ENCODE measurements at places on chromosomes 1 and 21.

DNA sequence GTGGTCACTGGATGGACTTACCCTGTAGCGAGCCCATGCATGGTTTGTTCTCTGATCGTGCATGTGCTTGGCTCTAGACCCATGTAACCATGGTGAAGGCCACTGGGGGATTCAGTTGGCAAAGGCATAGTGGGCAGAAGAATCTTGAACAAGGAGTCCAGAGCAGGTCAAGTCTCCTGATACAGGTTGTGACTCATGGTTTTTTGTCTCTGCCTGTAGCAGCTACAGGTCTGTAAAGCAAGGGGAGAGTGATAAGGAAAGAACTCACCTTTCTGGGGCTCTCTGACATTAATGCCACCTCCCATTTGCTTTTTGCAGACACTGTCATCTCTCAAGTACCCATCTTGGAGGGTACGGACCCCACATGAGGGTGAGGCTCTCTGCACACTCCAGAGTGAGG, 153.4 kb upstream of the CAMK1G start:
- H3K27me3 ChIP-seq: peaks cover 30% of the 10 kb centered on the region
- H3K4me1 ChIP-seq: no peaks in the 10 kb centered on the region
- H3K36me3 ChIP-seq: no peaks in the 10 kb centered on the region
- no peak for ATAC-seq
- no peak overlapping the region for H3K27ac ChIP-seq

DNA sequence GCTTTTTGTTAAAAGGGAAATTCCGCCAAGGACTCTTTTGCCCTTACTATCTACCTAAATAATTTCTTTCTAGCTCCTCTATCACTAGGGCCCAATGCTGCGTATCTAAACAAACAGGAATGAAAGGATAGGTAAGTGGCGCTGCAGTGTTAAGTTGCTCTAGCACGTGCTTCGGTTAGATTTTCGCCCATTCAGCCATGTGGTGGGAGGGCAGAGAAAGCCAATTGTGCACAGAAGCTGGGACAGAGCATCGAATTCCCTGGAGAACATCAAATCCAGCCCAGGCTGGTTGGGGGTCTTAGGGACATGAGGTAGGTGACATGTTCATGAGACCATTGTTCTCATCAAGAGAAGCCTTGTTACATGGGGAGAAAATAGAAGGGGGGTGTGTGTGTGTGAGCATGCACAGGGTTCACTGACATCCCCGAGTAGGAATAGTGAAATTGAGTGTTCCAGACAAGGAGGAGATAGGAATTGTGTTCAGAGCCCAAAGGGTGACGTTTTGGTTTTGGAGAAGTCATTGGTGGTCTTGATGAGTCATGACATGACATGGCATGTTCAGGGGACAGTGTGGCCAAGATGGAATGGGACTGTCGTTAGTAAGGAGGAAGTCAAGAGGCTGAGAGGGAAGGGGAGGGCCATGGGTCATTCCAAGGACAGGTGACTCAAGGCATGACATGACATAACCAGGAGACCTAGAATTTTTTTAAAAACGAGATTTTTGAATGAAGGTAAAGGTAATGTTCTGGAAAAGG, 107.1 kb downstream of the TLR5 start:
- H3K36me3 ChIP-seq: no peaks in the 10 kb centered on the region
- H3K27me3 ChIP-seq: no peaks in the 10 kb centered on the region
- H3K27ac ChIP-seq: no peak overlapping the region
- no peak overlapping the region for H3K4me3 ChIP-seq
- ATAC-seq: no peak

DNA sequence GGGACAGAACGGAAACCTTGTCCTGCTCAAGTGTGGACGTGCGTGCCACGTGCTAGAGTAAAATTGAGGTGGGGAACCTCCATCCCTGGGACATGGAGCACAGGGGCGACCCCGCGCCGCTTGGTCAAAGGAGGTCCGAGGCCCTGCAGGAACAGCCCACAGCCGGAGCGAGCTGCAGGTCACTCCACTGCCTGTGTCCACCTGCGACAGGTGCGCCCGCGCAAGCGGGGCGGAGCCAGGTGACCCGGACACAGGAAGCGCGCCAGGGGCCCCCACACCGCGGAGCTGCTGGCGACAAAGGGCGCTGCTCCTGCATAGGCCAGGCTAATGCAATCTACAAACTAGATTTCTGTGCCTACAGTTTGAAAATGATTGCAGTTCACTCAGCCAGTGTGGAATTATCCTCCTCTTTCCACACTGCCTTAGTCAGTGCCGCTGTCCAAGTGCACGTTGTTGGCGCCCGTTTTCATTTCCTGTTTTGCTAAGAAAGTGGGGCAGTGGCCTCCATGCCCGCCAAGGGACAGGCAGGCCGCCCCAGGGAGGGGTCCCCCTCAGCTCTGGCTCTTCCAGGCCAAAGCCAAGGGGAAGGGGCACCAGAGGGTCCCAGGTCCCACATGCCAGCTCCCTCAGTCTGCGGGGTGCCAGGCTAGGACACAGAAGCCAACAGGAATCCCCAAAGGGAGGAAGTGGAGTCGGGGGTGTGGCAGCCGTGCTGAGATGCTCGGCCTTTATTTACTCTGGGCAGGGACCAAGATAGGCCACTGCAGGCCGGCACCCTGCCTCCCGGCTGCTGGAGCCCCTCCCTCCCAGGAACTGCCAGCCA, 4.3 kb upstream of the NADK start:
- H3K4me1 ChIP-seq: peaks cover 43% of the 10 kb centered on the region
- no peaks in the 10 kb centered on the region for H3K36me3 ChIP-seq
- peak; percentile 40 for ATAC-seq
- peak overlapping the region; percentile 79 for H3K27ac ChIP-seq
- H3K27me3 ChIP-seq: no peaks in the 10 kb centered on the region
- peak overlapping the region; percentile 36 for H3K4me3 ChIP-seq

GRCh38 chr1:30379684-30380624, 343.4 kb downstream of the MATN1 start:
- H3K4me1 ChIP-seq: peaks cover 3% of the 10 kb centered on the region
- peaks cover 82% of the 10 kb centered on the region for H3K27me3 ChIP-seq
- peak; percentile 65 for ATAC-seq
- no peak overlapping the region for H3K4me3 ChIP-seq
- H3K36me3 ChIP-seq: no peaks in the 10 kb centered on the region
- no peak overlapping the region for H3K27ac ChIP-seq

- no peak overlapping the region for H3K27ac ChIP-seq
- H3K27me3 ChIP-seq: no peaks in the 10 kb centered on the region
- H3K4me1 ChIP-seq: no peaks in the 10 kb centered on the region
- no peaks in the 10 kb centered on the region for H3K36me3 ChIP-seq
- ATAC-seq: no peak
Measured at GRCh38 chr1:113217447-113218208, 144.6 kb downstream of the LRIG2 start.

DNA sequence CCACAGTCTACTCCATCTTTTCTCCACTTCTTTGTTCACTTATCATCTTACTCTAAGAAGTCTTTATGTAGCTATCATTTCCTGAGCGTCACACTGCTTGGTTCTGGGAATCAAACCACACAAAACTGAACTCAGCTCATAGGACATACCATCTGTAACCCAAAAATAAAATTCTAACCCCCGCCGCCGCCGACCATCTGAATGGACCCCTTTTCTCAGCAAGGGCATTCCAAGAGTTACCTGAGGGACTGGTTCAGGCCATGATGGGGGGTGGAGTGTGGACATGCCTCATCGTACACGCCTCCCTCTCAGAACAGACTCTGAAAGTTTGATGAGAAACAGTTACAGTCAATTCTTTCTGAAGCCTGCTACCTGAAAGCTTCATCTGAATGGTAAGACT, 12.6 kb upstream of the CHI3L2 start:
- H3K27ac ChIP-seq: no peak overlapping the region
- peaks cover 27% of the 10 kb centered on the region for H3K27me3 ChIP-seq
- H3K4me3 ChIP-seq: no peak overlapping the region
- no peak for ATAC-seq
- H3K4me1 ChIP-seq: no peaks in the 10 kb centered on the region

GRCh38 chr1:53545663-53546408, 86.6 kb downstream of the DMRTB1 start:
- ATAC-seq: no peak
- peaks cover 9% of the 10 kb centered on the region for H3K27me3 ChIP-seq
- no peak overlapping the region for H3K4me3 ChIP-seq
- no peak overlapping the region for H3K27ac ChIP-seq

- H3K27ac ChIP-seq: no peak overlapping the region
- ATAC-seq: peak; percentile 51
- H3K27me3 ChIP-seq: no peaks in the 10 kb centered on the region
- H3K4me1 ChIP-seq: no peaks in the 10 kb centered on the region
- no peak overlapping the region for H3K4me3 ChIP-seq
Measured at GRCh38 chr1:199691540-199691939, 336.0 kb upstream of the NR5A2 start.

DNA sequence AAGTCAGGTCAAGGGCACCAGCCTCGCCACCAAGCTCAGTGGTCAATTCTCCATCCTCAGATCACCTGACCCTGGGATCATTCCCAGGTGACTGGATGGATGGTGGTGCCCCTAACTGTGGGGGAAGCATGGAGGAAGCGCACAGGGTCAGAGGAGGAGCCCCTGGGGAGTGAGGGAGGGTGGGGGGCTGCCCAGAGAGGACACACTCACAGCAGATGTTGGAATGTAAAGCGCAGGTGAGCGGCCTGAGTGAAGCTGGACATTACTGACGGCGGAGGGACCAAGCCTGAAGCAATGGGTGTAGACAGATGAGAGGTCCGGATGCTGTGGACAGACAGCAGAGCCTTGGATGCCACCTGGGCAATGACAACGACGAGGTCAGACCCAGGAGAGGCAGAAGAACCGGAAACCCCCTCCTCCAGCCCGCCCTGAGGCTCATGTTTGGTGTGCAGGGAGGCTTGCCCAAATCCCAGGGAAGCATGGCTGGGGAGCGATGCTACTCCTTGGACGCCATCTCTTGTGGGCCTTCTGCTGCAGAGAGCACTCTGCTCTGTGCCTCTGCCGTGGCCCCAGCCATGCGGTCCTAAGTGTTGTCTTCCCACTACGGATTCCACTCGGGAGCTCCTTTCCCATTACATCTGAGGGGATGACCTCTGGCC, 5.7 kb upstream of the CPLANE2 start:
- no peaks in the 10 kb centered on the region for H3K27me3 ChIP-seq
- H3K36me3 ChIP-seq: peaks cover 17% of the 10 kb centered on the region
- H3K27ac ChIP-seq: no peak overlapping the region
- no peak for ATAC-seq
- H3K4me1 ChIP-seq: peaks cover 5% of the 10 kb centered on the region

DNA sequence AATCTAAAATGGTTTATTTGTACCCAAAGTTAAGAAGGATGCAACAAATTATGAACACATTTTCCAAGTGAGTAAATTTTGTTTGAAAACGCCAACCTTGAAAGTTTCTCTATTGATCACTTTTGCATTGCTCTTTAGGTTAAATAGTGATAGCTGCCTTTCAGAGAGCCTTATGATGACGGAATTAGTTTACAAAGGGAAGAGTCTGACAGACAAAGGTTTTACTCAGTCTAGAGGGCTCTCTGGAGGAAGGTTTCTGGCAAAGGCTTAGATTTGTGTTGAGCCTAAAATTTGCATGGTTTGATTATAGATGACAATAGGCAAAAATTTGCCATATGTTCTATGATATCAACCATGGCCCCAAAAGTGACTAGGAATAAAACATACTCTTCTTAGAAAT, 95.9 kb upstream of the RUNX1 start:
- no peak overlapping the region for H3K4me3 ChIP-seq
- ATAC-seq: no peak
- no peak overlapping the region for H3K27ac ChIP-seq

DNA sequence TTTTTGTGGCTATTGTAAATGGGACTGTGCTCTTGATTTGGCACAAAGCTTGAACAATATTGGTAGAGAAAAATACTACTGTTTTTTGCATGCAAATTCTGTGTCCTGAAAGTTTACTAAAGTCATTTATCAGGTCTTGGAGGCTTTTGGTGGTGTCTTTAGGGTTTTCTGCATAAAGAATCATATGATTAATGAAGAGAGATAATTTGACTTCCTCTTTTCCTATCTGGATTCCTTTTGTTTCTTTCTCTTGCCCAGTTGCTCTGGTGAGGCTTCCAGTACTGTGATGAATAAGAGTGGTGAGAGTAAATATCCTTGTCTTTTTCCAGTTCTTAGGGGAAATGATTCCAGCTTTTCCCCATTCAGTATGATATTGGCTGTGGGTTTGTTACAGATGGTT, 1166.7 kb downstream of the NCAM2 start:
- no peak overlapping the region for H3K4me3 ChIP-seq
- H3K4me1 ChIP-seq: no peaks in the 10 kb centered on the region
- H3K27me3 ChIP-seq: no peaks in the 10 kb centered on the region

GRCh38 chr21:15740383-15740782, 10.6 kb downstream of the USP25 start:
- H3K27ac ChIP-seq: no peak overlapping the region
- no peaks in the 10 kb centered on the region for H3K27me3 ChIP-seq
- peaks cover 5% of the 10 kb centered on the region for H3K4me1 ChIP-seq
- no peaks in the 10 kb centered on the region for H3K36me3 ChIP-seq
- H3K4me3 ChIP-seq: no peak overlapping the region

DNA sequence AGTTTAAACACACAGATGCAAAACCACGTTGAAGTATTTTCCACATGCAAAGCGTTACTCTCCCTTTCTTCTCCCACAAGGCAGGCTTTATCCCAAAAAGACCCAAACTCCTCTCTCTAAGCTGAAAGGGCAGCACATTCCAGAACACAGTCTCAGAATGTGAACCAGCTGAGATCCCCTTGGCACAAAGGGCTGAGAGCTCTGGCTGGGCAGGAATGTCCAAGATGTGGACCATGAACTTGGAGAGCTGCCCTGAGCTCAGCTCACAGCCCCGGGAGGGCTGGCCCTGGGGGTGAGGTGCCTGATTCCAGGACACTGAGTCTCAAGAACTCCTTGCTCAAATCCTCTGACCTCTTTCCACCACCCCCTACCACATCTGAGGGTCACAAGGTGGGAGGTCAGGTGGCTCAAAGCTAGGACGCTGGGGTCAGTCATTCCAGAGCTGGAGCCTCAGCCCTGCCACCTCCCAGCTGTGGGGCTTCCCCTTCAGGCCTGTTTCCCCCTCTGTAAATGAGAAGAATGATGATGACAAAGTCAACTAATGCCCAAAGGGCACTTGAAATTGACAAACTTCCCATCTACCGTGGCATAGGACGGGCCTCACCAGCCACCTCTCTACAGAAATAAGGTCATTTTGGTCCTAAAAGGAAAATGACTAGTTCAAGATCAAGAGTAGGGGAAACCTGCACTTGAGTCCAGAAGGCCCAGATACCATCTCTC, 11.5 kb downstream of the ALDH4A1 start:
- H3K36me3 ChIP-seq: no peaks in the 10 kb centered on the region
- no peaks in the 10 kb centered on the region for H3K4me1 ChIP-seq
- H3K4me3 ChIP-seq: no peak overlapping the region

GRCh38 chr1:2372551-2373490, 18.5 kb downstream of the MORN1 start:
- H3K4me1 ChIP-seq: no peaks in the 10 kb centered on the region
- no peak overlapping the region for H3K27ac ChIP-seq
- H3K36me3 ChIP-seq: peaks cover 34% of the 10 kb centered on the region
- no peak for ATAC-seq
- no peaks in the 10 kb centered on the region for H3K27me3 ChIP-seq
- no peak overlapping the region for H3K4me3 ChIP-seq

DNA sequence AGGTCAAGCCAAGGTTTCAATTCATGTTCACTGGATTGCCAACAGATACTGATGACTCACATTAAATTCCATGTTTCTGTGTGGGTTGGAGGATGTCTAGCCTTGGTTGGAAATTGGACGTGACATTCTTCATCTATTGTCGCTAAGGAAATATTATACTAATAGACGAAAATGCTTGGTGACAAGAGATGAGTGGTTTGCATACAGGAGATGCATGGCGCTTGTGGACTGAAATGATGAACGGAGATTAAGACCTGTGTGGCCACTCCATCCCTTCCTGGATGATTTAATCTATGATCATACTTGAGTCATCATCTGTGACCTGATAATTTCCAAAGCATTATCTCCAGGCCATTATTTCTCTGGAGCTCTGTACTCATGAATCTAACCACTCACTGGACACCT, 97.0 kb upstream of the CD34 start:
- H3K27ac ChIP-seq: no peak overlapping the region
- peak; percentile 51 for ATAC-seq
